CD4-positive, alpha-beta T cell treated with Interleukin-17A for 4 hours (primary cell): ENCODE measurements at places on chromosomes 6 and 20.

DNA sequence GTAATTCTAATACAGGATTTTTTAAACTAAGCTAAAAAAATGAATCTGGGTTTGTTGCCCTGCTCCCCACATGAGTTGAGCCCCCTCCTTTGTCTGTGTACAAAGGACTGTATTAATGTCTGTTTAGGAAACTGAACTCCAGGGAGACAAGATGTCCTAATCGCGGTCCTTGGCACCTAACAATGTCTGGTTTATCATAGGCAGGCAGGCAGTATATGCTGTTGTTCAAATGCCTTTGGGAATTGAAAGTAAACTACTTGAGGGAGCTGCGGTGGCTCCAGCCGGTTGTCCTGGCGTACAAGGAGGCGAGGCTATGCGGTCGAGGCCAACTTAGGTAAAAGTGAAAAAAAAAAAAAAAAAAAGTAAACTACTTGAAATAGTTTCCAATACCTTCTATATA is 98.5 kb downstream of the TULP4 start:
- no peak for DNase-seq

DNA sequence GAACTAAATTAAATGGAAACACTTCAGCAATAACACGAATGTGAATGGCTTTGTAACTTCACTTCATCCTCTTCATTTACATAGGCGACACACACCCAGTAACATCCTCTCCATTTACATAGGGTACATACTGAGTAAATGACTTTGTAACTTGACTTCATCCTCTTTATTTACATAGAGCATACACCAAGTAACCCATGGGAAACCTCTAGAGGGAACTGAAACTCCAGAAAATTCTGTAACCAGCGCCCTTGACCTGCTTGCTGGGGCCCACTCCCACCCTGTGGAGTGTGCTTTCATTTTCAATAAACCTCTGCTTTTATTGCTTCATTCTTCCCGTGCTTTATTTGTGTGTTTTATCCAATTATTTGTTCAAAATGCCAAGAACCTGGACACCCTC is 81.6 kb upstream of the OPRM1 start:
- DNase-seq: no peak

- no peak for DNase-seq
Measured at GRCh38 chr6:33945931-33946330, 142.1 kb upstream of the MLN start.

- no peak for DNase-seq
Measured at GRCh38 chr6:49570474-49571079, 20.1 kb downstream of the C6orf141 start.

- DNase-seq: no peak
Measured at GRCh38 chr6:116060572-116061283, at the start of gene FRK. Gene FRK, minus strand, starts transcription at chr6:116060891. Its CDS starts 580 bp downstream, at chr6:116060311.
